AML-193 (cell line): ENCODE measurements at places on chromosomes 4 and X.

- no peak for DNase-seq
These were observed 2.4 kb downstream of the DNAJB14 start for GRCh38 chr4:99943904-99944437.

DNA sequence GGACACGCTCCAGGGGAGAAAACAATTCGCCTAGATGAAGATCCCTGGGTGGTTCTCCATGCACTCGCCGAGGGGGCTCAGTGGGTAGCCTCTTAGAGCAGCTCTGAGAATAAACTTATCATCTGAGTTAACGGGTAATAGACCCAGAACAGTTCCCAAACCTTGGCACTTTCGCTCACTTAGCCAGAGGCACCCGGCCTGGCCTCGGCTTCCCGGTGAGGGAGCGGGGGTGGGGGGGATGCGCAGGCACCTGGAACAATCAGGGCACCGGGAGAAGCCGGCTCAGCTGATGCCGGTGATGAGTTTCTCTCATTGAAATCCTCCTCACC, 405 bp upstream of the ZAR1 start:
- DNase-seq = no peak

GRCh38 chrX:154380153-154380552, 1.1 kb downstream of the EMD start:
- DNase-seq = no peak

DNA sequence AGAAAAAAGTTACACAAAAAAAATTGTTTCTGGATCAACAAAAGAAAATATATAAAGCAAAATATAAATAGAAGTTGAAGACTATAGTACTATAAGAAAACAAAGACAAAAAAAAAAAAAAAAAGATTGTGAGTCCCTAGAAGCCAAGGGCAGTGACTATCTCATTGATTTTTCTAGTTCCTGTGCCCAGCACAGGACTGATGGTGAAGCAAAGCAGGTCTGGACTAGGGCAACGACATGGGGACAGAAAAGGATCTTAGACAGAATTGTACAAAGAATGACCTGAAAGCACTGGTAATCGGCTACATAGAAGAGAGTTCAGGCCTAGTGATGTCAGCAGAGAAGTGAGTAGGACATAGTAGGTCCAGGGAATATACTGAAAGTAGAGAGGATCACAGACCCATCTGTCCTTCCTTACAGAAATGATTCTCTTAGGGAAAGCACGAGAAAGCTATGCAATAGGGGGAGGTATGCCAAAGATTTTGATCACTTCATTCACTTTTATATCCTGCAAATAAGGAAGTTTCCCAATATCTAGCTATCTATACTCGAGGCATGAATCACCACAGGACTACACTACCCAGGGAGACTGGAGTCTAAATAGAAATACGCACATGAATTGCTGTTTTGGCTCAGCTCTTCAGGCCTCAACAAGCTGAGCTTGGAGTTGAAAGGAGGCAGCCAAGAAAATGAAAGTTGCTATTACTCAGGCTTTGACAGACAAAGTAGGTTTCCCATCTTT, 230.9 kb upstream of the GPC4 start:
- no peak for DNase-seq

DNA sequence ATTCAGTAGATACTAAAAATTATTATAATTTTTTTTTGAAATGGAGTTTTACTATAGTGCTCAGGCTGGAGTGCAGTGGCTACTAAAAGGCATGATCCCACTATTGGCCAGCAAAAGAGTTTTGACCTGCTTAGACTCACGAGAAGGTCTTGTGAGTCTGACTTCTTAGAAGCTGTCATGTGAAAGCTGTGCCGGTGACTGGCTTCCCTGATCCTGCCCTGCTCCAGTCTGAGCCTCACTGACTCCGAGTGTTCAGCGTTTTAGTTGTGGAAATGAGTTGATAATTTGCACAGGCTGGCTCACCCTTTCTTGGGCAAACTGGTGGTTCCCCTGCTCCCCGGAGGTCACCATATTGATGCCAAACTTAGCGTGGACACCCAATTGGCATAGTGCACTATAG, 16.4 kb upstream of the CXCL8 start:
- no peak for DNase-seq

- DNase-seq = no peak
These were observed 16.7 kb downstream of the OPHN1 start for GRCh38 chrX:68416592-68416991.

- no peak for DNase-seq
These were observed 26.4 kb downstream of the GPM6B start for GRCh38 chrX:13790206-13791131.

DNA sequence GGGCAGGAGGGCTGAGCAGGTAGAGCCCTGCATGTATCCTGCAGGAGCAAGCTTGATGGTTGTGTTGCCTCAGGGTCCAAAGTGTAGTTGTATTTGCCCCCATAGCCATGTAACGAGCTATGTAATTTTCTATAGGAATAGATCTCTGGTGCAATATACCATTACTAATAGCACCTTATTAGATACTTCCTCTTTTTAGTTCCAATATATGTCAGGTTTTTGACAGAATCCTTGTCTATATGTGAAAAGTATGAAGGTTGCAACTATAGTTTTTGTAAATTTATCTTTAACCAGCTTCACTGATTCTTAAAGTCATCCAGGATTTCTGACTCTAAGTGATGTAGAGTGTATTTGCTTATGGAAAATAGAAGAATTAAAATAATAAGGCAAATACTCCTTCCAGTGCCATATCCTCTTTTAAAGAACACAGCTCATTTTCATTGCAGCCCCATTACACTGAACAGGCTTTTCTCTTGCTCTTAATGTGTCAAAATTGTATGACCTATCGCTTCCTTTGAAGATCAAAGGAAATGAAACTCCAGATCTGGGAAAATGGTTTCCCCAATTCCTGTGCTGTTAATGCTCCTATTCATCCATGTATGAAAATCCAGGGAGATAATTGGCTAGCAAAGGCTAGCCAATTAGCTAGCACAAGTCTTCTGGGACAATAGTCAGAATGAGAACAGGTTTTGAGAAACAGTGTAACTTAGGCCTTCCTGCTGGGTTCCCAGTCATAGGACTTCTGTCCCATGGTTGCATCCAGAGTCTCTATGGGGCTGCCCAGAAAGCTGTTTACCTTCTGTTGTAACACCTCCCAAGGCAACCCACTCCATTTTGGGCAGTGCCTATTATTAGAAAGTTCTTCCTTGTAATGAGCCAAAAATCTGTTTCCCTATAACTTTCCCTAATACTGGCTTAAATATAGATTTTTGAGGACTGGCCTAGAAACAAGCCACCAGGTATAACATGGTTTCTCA, 90.6 kb downstream of the TSPAN7 start:
- no peak for DNase-seq

DNA sequence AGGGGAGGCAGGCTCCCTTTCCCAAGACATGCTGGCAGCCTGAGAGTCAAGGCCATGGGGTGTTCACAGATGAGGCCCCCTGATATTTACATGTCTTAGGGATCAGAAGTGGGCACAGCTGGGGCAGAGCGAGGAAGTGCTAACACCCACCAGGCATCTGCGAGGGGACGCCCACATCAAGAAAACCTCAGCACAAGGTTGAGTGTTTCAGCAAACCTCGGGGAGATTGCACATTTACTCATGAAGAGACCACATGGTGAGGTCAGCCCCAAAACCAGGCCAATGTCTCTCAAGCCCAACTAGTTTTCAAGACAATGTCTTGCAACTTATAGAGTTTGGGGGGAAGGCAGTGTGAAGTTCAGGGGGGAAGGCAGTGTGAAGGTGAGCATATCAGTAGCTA, 55.2 kb downstream of the CLNK start:
- DNase-seq = no peak

DNA sequence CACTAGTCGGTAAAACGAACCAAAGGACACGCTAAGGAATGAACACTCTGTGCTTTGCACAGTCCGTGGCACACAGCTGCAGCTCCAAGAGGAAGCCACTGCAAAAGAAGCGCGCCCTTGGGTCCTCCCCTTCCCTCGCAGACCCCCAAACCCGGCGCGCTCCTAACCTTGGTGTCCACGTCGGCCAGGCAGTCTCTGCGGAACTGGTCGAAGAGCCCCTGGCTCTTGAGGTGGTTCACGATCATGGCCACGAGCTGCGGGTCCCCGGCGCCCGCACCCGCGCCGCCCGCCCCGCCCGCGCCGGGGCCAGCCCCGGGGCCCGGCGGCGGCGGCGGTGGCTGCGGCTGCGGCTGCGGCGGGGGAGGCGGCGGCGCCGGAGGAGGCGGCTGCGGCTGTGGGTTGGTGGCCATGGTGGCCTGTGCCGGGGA, 333 bp downstream of the BOD1L1 start:
- no peak for DNase-seq

GRCh38 chrX:26442340-26442739, 226.4 kb downstream of the MAGEB5 start:
- DNase-seq = peak; percentile 2

DNA sequence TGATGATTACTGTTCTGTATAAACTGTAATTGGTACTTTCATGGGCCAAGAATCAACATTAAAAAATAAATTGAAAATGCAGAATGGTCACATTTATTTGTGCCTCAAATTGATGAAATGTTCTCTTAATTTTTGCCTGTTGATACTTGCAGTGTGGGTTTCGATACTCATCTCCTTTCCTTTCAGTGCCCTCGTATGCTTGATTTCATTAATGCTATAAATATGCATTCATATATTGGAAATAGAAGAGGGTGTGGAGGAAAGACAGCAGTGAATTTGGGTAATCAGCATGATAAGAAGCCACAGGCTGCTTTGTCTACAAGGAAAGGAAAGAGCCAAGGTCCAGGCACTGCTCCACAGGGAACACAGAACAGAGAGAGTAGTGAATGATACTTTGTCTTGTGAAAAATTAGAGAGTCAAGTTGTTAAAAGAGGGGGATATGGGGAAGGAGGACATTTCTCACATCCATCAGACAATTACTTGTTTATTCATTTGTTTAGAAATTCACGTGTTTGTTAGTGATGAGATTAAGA, 1.0 kb upstream of the DDX60 start:
- no peak for DNase-seq

DNA sequence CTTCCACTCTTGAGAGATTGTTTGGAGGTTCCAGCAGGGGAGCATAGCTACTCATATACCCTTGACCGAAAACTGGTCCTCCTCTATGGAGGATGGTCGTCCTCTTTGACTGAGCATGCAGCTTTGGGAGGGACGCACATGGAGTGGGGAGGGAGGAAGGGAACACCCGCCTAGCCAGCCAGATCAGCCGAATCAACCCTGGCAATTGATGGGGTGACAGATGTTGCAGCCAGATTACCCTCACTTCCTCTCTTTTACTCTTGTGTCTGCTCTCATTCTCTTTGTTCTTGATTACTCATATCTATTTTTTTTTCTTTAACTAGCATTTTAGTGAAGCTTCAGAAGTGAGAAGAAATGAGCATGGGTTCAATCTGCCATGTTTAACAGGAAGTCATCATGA, 19.6 kb downstream of the MGST2 start:
- no peak for DNase-seq

DNA sequence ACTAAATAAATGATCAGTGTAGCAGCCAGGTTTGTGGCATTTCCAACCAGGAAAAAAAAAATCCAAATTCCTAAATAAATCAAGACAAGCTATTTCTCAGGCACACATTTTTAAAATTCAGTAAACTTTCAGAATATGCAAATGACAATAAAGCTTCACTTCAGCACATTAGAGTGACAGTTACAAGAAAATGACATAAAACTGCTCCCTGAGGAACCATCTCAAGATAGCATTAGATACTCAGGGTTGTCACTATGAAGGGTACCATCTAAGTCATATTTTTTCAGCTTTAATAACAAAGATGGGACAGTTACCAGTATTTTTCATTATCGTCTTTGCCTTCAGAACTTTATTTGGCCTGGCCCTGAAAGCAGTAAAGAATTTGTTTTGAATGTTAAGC, 411.3 kb upstream of the RASGEF1B start:
- no peak for DNase-seq

DNA sequence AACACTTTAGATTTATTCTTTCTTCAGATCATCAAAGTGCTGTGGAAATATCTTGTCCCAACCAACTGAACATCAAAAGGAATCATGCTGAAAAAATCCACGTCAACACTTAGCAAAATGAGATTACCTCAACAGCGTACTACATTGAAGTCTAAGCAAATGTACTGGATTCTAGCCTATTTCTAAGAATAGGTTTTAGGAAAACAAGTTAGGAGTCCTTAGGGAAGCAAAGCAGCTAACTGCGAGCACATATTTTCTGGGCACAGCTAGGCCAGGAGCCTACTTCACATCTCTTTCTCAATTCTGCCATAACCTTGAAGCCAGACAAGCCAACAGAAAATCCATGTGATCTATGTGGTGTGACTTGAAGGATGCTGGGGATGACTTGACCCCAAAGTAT, 22.2 kb downstream of the KDR start:
- DNase-seq = no peak

DNA sequence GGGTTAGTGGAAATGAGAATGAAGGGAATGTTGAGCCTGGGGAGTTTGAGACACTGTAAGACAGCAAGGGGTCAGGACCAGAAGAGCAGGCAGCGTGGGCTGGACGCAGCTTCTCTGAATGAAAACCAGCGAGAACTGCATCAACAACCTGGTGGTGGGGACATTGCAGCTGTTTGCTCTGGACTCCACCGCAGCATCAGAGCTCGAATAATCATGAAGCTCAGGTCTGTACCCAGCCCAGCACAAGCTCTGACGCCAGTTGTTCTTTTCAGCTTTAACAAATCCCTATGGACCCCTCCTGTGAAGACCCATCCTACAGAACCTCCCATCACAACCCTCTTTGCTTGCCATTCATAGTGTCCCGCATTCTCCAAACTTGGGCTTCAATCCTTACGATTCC, 106.8 kb upstream of the PNPLA4 start:
- no peak for DNase-seq

DNA sequence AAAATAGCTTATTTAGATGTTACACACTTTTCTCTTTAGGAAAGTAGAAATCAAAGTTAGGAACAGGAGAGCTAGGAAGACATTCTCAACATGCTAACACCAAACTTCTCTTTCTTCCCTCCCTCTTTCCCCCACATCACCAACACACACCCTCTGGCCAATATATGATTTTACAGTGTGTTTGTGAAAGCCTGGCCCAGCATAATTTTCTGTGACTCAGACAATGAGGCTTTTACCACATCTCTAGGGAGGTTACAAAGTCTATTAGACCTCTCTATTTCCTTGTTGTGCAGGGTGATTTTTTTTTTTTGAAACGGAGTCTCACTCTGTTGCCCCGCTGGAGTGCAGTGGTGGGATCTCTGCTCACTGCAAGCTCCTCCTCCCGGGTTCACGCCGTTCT, 189.9 kb downstream of the AASDH start:
- no peak for DNase-seq

- DNase-seq = no peak
These were observed 129.4 kb downstream of the SPANXA1 start for GRCh38 chrX:141455103-141455502.

GRCh38 chrX:51568586-51568985, 50.1 kb downstream of the CENPVL3 start:
- DNase-seq = no peak

GRCh38 chr4:36206012-36206411, 38.3 kb downstream of the ARAP2 start:
- no peak for DNase-seq

DNA sequence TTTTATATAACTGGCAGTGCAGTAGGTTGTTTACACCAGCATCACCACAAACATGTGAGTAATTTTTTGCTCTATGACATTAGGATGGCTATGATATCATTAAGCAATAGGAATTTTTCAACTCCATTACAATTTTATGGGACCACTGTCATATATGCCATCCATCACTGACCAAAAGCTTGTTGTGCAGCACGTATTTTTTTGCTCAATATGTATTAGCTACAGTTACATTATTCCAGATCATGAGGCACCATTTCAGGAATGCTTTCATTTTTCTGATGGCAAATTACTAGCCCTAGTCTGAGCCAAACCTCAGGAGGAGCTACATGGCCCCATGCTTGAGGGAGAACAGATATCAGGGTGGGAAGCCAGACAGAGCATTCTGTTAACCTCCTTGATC, 56.8 kb upstream of the DCLK2 start:
- no peak for DNase-seq
